ENCODE measurements at places on chromosomes 7 and 10. TPM values are rescaled to one million over a fixed set of nuclear protein-coding genes. Genes with fewer than 3 reads are reported as not detected.

DNA sequence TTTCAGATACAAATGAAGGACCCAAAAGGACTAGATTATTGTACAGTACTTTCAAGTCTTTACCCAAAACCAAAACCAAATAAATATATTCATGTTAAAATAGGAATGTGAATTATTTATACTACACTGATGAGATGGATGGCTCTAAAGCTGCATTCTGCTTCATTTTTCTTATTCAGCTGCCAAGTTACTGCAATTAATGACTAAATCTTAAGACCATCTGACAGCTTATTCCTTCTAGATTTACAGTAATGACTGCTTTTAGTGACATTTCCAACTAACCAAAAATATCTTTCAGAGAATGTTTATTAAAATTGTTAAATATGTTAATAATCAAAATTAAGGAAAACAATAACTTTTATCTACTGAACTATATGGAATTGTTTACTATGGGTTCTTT, 20.9 kb downstream of the ENKUR start:
- no peak for DNase-seq

DNA sequence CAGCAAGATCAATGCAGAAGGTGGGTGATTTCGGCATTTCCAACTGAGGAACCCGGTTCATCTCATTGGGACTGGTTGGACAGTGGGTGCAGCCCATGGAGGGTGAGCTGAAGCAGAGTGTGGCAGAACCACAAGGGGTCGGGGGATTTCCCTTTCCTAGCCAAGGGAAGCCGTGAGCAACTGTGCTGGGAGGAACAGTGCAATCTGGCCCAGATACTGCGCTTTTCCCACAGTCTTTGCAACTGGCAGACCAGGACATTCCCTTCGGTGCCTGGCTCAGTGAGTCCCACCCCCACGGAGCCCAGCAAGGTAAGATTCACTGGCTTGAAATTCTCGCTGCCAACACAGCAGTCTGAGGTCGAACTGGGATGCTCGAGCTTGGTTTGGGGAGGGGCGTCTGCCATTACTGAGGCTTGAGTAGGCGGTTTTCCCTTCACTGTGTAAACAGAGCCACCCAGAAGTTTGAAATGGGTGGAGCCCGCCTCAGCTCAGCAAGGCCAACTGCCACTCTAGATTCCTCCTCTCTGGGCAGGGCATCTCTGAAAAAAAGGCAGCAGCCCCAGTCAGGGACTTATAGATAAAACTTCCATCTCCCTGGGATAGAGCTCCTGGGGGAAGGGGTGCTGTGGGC, 58.6 kb upstream of the SLC26A5 start:
- no peak for DNase-seq

DNA sequence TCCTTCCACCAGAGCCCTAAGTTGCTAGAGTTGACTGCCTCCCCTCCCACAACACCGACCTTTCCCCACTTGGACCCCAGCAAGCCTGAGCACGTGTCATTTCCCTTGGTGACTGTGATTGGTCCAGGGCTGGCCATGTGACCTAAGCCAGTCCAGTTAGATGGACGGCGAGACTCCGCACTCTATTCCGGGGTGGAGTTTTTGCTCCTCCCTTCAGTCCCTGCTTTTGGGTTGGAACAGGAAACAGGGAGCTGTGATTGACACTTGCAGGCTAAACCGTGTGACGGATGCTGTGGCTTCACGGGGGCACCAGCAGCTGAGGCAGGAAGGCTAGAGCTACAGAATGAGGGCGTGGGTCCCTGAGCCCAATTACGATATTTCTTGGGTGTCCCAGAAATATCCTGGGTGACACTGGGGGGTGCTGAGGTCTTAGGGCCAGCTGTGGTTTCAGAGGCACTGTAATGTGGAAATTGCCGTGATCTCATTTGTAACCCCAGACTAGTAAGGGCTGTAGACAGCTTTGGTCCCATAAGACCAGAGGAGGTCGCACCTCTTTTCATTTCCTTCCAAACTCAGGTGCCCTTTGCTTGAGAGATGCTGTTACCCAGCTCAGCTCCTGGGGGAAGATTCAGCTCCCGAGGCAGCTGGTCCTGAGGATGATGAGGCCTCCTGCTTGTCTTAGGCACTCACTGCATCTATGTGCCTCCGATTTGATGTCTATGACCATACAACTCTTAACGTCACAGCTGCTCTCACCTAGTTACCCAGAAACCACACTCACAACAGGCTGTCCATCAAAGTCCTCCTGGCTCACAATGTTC, 102.7 kb upstream of the NPTX2 start:
- no peak for DNase-seq

PNLIPRP2 gene
- total RNA-seq, result not detected

- DNase-seq, result peak; percentile 36
These were observed 622.3 kb downstream of the SUGCT start for GRCh38 chr7:40757109-40757508.

C10orf105 gene
- total RNA-seq, result not detected

CALHM2 gene
- 57.6 TPM for total RNA-seq

IGFBP1 gene
- not detected for total RNA-seq

DNA sequence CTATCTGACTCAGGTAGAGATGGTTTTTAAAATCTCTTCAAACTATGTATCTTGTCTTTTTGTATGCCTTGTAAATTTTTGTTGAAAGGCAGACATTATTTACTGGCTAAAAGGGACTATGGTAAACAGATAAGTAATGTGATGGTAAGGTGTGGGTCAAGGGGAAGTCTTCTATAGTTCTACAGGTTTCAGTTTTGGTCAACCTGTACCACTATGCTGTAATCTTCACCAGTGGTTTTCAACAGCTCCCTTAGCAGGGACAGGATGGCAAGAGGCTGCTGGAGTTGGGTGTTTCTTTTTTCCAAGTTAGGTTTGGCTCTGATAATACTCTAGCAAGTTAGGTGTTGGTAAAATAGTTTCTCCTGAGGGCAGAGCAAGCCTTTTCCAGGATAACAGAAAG, 32.7 kb upstream of the FZD8 start:
- no peak for DNase-seq

SPRN gene
- total RNA-seq, result 0.82 TPM

DNA sequence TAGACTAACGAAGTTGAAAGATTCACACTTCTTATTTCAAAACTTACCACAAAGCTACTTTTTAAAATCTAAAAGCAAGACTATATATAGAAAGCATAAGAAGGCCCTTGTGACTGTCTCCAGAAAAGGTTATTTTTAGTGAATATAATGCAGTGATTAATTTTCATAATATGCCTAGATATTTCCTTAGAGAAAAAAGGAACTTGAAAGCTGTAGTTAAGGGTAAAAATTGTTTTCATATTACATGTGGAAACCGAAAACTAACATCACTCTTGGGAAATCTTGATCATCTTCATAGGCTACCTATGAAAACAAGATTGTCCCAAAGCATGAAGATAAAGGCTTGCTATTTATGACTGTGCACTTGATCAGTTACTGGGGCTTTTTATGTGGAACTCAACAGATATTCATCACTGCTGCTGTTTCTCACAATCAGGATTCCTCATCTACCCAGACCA, 223.2 kb downstream of the SH2D4B start:
- no peak for DNase-seq

GRCh38 chr7:71303566-71303965, 171.6 kb downstream of the GALNT17 start:
- DNase-seq, result no peak

GRCh38 chr10:96896884-96897589, 64.9 kb downstream of the LCOR start:
- no peak for DNase-seq

GRCh38 chr10:31912898-31913850, 15.5 kb downstream of the ARHGAP12 start:
- peak; percentile 46 for DNase-seq

DNA sequence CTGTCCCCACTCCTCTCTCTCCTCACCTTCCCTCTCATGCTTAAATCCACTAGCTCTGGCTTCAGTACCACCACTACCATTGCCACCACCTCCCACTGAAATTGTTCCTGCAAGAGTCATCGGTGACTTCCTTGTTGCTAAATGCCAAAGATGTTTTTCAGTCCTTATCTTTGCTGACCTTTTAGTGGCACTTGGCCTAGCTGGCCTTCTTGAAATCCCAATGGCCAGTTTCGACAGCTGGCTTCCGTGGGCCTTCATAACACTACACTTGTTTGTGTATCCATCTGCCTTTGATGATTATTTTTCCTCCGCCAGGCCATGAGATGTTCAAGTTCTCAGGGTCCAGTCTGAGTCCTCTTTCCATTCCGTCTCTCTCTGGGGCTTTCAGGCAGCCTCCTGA, 118.2 kb upstream of the NANOS1 start:
- peak; percentile 45 for DNase-seq

GRCh38 chr10:78148961-78149612, 115.4 kb downstream of the RPS24 start:
- peak; percentile 42 for DNase-seq

DNA sequence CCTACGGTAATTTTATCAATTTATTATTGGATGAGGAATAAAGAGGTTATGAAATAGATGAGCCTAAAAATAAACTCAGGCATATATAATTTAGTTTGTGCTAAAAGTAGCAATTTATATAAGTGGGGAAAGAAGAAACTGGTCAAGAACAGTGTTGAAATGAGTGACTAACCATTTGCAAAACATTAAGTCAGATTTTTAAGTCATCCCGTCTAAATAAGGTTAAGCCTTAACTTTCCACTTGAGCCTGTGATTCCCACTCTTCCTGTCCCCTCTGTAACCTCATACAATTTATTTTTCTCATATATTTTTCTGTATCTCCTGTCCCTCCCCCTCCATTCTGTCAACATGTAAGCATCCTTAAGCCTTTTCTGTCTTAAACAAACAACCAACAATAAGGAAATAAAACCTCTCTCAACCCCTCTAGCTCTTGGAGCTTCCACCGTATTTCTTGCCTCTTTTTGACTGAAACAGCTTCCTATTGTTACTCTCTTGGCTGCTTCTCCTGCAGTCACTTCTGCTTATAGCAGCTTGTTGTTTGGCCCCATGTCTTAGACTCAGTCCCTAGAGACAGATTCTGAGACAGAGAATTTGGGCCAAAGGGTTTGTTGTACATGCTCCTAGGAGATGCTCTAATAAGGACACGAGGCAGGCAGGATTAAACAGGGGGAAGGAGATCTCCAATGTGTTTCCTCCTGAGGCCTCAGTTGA, 109.7 kb downstream of the GNAI1 start:
- peak; percentile 15 for DNase-seq

- DNase-seq, result no peak
These were observed 110.9 kb downstream of the COL13A1 start for GRCh38 chr10:69912589-69912988.

DNA sequence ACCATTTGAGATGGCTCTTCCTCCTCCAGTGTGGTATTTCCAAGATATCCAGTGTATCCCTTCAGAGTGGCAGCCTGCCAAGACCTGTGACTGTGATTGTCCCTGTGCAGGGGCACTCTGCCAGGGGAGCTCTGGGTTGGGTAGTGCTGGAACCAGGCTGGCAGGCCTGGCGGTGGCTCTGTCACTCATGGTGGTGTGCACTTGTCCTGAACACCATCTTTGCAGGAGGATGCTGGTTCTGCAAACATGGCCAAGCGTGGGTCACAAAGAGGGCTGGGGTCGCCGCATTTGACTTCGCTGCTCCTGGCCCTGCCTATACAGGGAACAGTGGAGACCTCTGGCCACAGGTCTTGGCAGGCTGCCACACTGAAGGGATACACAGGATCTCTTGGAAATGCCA, 205.2 kb downstream of the PRPF18 start:
- no peak for DNase-seq

GRCh38 chr7:31104361-31105255, 52.5 kb downstream of the ADCYAP1R1 start:
- no peak for DNase-seq

ABCC2 gene
- 0.98 TPM for total RNA-seq

HOXA6 gene
- total RNA-seq, result not detected

SPDYE8 gene
- not detected for total RNA-seq

DNA sequence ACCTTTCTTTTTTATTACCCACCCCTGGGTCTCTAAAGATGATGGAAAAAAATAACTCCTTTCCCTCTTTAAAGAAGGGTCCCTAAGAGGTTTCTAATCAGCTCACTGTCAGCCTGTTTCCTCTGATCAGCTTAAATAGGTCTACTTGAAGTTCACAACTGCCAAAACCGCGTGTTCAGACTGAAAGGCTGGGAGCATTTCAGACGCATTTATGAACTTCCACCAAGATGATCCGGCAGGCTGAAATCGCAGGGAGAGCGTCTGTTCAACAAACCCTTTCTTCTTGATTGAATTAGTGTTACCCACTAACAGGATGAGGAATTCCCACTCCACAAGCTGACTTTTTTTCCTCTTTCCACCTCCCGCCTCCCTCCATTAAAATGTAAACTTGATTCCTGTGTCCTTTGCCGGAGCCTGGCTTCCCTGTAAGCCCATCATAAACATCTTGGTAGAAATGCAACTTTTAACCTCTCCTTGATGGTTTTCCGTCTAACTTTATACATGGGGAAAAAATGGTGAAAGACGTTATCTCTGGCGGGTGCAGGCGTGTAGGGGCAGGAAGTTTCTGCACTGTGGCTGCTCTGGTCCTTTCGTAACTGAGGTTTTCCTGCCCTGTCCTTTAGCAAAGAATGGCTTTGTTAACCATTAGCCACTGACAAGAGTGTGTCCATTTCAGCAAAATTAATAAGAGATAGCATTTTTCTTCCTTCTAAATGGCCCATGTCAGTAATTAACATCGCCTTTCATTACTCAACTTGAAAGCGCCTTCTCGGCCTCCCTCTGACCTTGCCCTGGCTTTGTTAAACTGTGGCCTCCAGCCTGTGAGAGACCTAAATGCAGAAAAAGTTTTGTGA, 130.7 kb downstream of the BAMBI start:
- DNase-seq, result peak; percentile 48

TAS2R4 gene
- total RNA-seq, result 4.5 TPM

UCMA gene
- total RNA-seq, result not detected

SUN3 gene
- total RNA-seq, result not detected

DNA sequence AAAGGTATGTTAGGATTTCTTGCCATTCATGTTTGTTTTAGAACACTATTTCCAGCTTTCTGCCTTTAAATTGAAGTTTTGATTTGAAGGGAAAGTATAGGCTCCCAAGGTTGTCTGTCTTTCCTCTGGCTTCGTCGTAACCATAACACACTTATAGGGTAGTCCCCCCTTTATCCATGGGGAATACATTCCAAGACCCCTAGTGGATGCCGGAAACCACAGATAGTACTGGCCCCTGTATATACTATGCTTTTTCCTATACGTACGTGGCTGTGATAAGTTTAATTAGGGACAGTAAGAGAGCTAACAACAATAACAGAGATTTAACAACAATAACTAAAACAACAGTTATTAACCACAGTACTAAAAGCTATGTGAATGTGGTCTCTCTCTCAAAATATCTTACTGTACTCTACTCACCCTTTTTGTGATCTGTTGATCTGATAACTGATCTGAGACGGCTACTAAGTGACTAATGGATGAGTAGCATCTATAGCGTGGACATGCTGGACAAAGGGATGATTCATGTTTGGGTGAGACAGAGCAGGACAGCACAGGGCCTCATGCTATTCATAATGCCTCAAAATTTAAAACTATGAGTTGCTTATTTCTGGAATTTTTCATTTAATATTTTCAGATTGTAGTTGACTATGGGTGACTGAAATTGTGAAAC, 273.1 kb downstream of the AUTS2 start:
- no peak for DNase-seq

GRCh38 chr7:93043385-93043985, 74.3 kb downstream of the SAMD9 start:
- DNase-seq, result peak; percentile 91

PTN gene
- total RNA-seq, result 12.8 TPM

MYO3A gene
- total RNA-seq, result not detected

All from fibroblast of the aortic adventitia (primary cell).